ENCODE measurements at places on chromosomes 13 and 19.

- no peak for DNase-seq
Measured at GRCh38 chr13:47457626-47458025, 543.4 kb downstream of the SUCLA2 start.

DNA sequence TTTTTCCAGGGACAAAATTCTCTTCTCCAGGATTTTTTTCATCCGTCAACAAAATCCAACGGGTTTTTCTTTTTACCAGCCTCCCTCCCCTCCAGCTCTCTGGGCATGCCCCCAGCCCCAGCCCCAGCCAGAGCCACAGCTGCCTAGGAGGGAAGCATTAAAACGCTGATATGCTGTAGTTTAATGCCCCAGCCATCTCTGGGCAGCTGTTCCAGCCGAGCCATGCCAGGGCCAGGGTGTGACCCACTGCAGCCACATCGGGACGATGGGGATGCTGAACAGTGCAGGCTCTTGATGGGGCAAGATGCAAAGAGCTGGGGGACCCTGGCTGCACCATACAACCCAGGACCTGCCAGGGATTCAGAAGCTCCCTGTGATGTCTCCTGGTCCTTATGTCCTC is 32.1 kb downstream of the TSHZ3 start:
- no peak for DNase-seq

DNA sequence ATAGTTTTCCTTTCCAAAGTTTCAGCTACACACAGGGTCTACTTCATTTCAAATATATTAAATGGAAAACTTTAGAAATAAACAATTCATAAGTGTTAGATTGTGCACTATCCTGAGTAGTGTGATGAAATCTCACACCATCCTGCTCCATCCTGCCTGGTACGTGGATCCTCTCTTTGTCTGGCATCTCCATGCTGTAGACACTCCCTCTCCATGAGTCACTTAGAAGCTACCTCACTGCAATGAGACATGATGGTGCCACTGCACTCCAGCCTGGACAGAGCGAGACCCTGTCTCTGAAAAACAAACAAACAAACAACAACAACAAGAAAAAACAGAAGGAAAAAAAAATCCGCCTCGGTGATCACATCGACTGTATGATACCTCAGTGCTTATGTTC is 191.8 kb downstream of the PCCA start:
- DNase-seq, result no peak

- no peak for DNase-seq
Measured at GRCh38 chr13:113398963-113399754, 35.2 kb upstream of the GRTP1 start.

- DNase-seq, result no peak
Measured at GRCh38 chr19:33674626-33675367, 53.0 kb downstream of the CHST8 start.
